T-helper 2 cell (primary cell): ENCODE measurements at places on chromosomes 13 and 19.

- no peak for DNase-seq
These were observed 67.1 kb upstream of the KPNA3 start for GRCh38 chr13:49859560-49859959.

DNA sequence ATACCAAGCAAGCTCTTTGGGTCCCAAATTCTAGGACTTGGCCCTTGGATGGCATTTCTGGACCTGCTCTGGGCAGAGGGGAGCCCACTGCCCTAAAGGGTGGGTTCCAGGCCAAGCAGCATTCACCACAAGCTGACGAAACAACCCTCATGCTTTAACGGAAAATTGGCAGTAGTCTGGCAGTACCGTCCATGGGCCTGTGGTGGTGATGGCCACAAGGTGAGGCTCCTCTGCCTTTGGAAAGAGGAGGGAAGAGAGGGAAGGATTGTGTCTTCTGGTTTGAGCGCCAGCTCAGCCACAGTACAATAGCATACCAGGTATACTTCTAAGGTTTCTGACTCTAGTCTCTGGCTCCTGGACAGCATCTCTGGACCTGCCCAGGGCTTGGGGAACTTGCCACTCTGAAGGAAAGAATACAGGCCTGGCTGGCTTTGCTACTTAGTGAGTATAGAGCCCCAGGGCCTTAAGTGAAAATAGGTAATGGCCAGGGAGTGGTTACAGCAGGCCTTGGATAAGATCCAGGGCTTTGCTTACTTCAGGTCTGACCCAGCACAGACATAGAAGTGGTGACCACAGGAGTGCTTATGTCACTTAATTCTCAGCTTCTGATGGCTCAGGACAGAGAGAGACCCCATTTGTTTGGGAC lies 595.5 kb downstream of the LMO7 start:
- DNase-seq: no peak

DNA sequence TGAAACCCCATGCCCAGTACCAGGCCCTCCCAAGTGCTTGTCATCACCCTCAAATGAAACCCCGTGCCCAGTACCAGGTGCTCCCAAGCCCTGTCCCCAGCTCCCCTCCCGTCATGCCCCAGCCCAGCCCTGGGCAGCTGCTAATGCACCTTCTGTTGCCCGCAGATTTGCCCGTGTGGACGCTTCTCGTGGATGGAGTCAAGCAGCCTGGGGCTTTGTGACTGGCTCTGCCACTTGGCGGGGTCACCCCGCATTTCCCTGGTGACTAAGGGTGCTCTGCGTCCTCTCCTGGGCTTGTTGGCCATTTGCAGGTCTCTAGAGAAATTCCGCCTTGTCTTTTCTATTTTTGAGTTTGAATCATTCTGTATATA lies 82.7 kb downstream of the ATP11A start:
- DNase-seq: no peak

DNA sequence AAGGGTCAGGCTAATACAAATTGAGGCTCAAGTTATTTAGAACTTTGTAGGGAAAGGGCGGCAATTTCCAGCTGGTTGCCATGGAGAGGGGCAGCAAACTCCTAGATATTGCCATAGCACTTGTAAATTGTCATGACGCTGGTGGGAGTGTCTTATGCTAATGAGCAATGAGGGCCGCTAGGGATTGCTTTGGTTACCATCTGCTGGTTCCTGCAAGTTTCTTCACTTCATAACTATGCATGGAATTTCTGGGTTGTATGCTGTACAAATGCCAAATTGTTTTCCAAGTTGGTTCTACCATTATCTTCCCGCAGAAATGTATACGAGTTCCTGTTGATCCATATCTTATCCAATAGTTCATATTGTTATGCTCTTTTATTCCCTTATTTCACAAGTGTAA lies 1339.4 kb downstream of the EFNB2 start:
- DNase-seq: no peak
